ENCODE measurements at places on chromosomes 5 and 9. TPM values are rescaled to one million over a fixed set of nuclear protein-coding genes. Genes with fewer than 3 reads are reported as not detected.

PLAC8L1 gene
- 2.0 TPM for total RNA-seq

RASGRF2 gene
- total RNA-seq = 10.7 TPM

FBLL1 gene
- total RNA-seq = not detected

SLC34A3 gene
- not detected for total RNA-seq

SPATA31A3 gene
- total RNA-seq = not detected

GCNT1 gene
- total RNA-seq = 38.8 TPM

PRLR gene
- 56.8 TPM for total RNA-seq

ADAMTSL1 gene
- 26.4 TPM for total RNA-seq

PCDHGA9 gene
- total RNA-seq = 17.3 TPM

REEP2 gene
- 10.7 TPM for total RNA-seq

OLFML2A gene
- 8.3 TPM for total RNA-seq

CLIC3 gene
- total RNA-seq = not detected

SOWAHA gene
- 13.2 TPM for total RNA-seq

SLC1A1 gene
- 357 TPM for total RNA-seq
